NCI-H526 treated with DMSO at 0.1 percent for 48 hours (cell line): ENCODE measurements at places on chromosomes 1 and 21.

DNA sequence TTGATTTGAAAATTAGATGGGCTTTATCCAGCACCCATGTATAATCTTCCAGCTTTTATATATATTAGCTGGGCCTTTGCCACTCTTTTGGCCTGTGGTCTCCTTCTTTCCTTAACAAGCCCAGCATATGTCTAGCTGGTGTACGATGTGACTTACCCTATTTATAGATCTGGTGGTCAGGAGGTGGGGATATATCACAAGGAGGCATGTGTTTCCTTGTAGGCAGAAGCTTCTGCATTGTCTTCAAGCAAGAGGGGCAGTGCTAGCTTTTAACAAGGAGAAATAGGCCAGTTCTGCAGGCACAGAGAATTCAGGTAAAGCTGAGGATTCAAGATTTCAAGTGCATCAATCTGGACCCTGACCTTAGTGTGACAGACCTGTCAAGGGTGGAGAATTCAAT, 38.0 kb upstream of the DNASE2B start:
- no peak for DNase-seq

DNA sequence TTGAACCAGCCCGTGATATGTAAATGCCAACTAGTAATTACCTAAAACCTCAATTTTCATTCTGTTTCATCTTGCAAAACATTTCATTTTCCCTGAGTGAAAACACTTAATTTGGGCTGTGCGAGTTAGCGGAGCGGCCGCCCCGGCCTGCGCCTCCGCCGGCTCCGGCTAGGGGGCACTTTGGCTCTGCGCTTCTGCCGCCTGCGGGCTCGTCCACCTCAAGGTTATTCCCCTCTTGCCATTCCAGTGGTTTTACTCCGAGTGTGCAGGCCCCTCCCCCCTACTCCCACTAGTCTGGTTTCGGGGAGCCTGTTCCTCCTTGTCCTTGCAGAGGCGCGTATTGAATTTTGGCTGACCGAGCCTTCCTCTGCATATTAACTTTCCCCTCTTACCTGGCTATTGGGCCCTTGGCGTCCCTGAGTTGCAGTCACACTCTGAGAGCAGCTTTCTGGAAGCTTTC, 55.6 kb downstream of the PEX14 start:
- peak; percentile 19 for DNase-seq

- DNase-seq: peak; percentile 75
Measured at GRCh38 chr1:156386949-156387869, 18.2 kb downstream of the RHBG start.

- DNase-seq: no peak
Measured at GRCh38 chr1:206094024-206094423, 23.2 kb downstream of the AVPR1B start.

- no peak for DNase-seq
Measured at GRCh38 chr1:201103666-201104065, 8.6 kb downstream of the CACNA1S start.
